ENCODE measurements at places on chromosomes 11 and 22. TPM values are rescaled to one million over a fixed set of nuclear protein-coding genes. Genes with fewer than 3 reads are reported as not detected.

SCO2 gene
- 2.3 TPM for total RNA-seq

C1QTNF4 gene
- total RNA-seq: 0.71 TPM

LRRC4C gene
- total RNA-seq: not detected

TRIM51 gene
- total RNA-seq: not detected

LSP1 gene
- total RNA-seq: 4.7 TPM

DEUP1 gene
- total RNA-seq: not detected

UBQLN3 gene
- total RNA-seq: not detected

DNA sequence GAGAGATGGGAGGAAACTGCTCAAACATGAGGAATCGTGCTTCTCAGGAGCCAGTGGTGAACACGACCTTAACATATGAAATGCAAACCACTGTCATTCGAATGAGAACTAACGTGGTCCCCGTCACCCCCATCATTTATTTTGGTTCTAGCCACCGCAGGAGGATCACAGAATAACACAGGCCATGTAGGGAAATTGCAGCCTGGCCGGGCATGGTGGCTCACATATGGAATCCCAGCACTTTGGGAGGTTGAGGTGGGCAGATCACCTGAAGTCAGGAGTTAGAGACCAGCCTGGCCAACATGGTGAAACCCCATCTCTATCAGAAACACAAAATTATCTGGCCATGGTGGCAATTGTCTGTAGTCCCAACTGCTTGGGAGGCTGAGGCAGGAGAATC is 27.1 kb downstream of the KRTAP5-5 start:
- DNase-seq: no peak

GRCh38 chr11:118230088-118230487 is 5.3 kb upstream of the JAML start:
- DNase-seq: no peak

DNA sequence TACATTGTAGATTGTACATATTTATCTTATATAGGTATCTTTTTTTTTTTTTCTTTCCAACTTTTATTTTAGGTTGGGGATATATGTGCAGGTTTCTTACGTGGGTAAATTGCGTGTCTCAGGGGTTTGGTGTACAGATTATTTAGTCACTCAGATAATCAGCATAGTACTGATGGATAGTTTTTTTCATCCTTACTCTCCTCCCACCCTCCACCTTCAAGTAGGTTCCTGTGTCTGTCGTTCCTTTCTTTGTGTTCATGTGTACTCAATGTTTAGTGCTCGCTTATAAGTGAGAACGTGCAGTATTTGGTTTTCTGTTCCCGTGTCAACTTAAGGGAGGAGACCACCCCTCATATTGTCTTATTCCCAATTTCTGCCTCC is 9.6 kb downstream of the C11orf96 start:
- DNase-seq: no peak

DNA sequence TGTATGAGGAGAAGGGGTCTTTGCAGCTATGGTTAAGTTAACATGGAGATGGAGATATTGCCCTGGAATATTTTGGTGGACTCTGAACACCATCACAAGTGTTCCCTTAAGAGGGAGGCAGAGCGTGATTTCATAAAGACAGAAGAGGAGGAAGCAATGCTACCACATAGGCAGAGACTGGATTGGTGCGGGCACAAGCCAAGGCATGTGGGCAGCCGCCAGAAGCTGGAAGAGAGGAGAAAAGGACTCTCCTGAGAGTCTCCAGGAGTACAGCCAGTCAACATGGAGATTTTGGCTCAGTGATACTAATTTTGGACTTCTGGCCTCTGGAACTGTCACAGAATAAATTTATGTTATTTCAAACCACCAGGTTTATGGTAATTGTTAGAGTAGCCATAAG is 231.6 kb downstream of the OPCML start:
- no peak for DNase-seq

DNA sequence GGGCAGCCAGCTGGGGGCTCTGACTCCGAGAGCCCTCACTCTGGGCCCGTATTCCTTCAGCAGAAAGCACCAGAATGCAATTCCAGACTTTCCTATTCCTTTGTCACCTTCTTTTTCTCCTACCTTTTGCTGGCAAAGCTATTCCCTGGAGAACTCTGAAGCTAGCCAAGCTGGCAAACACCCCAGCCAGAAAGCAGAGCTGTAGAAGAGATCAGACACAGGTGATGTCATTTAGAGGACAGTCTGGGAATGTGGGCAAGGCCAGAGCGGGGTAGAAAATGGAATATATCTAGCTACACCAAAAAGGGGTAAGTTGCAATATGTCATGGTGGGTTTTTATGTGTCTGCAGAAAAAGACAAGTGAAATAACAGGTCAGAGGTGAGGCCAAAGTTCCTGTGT is 205.1 kb downstream of the NXPE2 start:
- DNase-seq: no peak

- DNase-seq: no peak
Observed at GRCh38 chr11:58060535-58060934, 29.8 kb downstream of the OR6Q1 start.

DNA sequence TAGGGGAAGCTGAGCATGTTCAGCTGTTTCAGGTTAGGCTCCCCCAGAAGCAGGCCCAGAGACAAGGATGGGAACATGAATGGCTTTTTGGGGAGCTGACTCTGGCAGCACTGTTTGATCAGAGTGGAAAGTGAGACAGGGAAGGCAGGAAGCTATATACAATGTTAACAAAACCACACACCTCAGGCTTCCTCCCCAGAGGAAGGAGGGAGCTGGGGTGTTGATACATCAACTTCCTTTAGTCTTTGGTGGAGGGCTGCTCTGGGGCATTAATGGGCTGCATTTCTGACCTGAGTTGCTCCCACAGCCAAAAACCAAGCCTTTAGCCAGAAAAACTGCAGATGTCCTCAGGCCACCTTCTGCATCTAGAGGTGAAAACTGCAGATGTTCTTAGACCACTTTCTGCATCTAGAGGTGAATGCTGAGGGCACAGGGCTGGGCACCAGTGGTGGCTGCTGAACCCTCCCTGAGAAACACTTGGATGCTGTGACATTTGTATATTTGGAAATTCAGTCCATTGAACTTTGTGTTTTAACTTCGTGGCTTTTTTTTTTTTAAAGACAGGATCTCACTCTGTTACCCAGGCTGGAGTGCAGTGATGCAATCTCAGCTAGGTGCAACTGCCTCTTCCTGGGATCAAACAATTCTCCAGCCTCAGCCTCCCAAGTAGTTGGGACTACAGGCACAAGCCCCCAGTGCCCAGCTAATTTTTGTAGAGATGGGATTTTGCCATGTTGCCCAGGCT is 49.9 kb downstream of the KIAA1671 start:
- DNase-seq: no peak

DNA sequence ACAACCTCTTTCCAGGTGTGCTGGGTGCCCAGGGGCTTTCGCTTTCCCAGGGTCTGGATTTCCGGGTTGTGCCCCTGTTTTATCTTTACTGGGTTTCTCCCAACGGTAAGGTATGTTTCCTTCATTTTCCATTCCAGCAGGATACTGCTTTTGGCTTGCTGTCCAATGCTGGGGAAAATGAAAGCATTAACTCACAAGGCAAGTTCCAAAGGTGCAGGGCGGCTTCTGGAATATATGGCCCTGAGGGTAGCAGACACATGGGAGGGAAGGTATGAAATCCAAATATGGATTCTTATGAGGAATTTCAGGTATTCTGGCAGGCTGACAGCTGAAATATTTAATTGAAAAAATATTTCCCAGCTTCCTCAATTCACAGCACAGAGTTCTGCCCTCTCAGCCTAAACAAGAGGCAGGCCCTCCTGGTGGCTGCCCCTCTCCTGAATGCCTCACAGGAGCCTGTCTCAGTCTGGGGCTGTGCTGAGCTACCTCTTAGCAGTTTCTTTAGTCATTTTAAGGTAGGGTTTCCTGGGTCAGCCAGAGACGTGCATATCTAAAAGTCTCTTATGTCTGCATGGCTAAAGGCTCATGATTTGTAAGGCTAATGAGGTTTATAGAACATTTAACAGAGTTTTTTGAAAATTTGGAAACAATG is 318.6 kb upstream of the B3GAT1 start:
- no peak for DNase-seq

GRCh38 chr11:128626913-128627665 is 39.7 kb upstream of the ETS1 start:
- DNase-seq: no peak
